Right renal pelvis (tissue), 4 donors: ENCODE measurements at places on chromosomes 7 and 10.

DNA sequence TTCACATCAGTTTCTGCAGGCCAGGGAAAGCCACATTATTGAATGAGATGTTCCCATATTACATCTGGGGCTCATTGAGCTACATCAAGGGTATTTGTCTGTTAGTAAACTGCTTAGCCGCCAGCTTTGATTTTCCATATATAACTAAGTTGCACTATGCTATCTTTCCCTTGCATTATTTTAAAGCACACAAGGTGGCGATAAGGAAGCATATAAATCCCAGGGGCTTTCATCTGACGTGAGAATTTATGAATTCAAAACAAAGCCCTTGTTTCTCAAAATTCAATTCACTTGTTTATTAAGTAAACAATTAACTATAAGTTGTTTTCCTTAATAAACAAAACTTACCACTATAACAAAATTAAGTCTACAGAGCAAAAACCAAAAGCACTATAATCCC, 334.1 kb upstream of the TPK1 start:
- DNase-seq: no peak

GRCh38 chr7:109402107-109402506, 832.4 kb downstream of the DNAJB9 start:
- no peak for DNase-seq

- no peak for DNase-seq
These were observed 1.1 kb upstream of the GAD2 start for GRCh38 chr10:26215396-26215934.

GRCh38 chr7:13984831-13985685, 4.4 kb downstream of the ETV1 start:
- DNase-seq: no peak

- DNase-seq: no peak
These were observed 713 bp upstream of the GRIFIN start for GRCh38 chr7:2476776-2477446.

GRCh38 chr7:129238546-129238945, 13.7 kb downstream of the AHCYL2 start:
- DNase-seq: no peak

- no peak for DNase-seq
These were observed 39.5 kb upstream of the ADGRA1 start for GRCh38 chr10:133048266-133048665.

- DNase-seq: no peak
These were observed 270.8 kb downstream of the HTR7 start for GRCh38 chr10:90587081-90587491.

GRCh38 chr7:5584821-5585220, 161.2 kb upstream of the TNRC18 start:
- DNase-seq: no peak

DNA sequence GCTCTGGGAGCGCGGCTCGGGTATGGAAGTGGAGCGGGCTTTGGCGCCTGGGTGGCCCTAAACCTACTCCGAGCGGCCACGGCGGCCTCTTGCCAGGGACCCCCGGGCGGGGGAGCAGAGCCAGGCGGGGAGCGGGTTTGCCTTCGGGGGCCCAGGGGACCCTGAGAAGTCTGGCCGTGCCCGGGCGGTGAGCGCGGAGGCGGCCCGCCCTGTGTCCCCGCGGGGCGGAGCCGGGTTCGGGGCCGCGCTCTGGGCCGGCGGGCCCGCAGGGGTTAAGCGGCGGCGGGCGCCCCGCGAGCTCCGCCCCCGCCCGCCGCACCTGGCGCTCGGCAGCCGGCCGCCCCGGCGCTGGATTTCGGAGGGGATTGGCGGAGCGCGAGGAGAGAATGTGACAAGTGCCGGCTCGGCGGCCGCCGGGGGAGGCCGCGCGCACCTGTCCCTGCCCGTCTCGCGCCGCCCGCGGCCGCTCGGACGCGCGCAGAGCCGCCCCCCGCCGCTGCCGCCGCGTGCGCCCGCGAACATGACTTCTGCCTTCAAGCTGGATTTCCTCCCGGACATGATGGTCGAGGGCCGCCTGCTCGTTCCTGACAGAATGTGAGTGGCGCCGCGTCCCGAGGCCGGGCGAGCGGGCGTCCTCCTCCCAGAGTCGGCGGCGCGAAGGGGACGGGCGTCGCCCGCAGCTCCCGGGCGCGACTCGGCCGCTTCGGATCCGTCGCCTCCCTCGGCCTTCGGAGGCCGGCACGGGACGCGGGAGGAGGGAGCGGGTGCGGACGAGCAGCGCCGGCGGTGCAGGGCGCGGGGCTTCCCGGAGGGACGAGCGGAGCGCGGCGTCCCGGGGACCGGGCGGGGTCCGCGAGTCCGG, at the start of gene CELF2:
TSS of gene CELF2 (plus strand) at position 303 of the 862 bp plus-strand sequence. CDS start at position 521, 218 bp downstream.
- no peak for DNase-seq
